Smooth muscle cell of the coronary artery (primary cell): ENCODE measurements at places on chromosomes 7 and 10. TPM values are rescaled to one million over a fixed set of nuclear protein-coding genes. Genes with fewer than 3 reads are reported as not detected.

The MOGAT3 gene
- total RNA-seq, result not detected in 2 replicates

The DPYSL4 gene
- 4.9 and 7.2 TPM in 2 replicates for total RNA-seq

The CRHR2 gene
- total RNA-seq, result not detected in 2 replicates

The TRA2A gene
- total RNA-seq, result 25.2 and 25.4 TPM in 2 replicates

The AASS gene
- 23.1 and 34.9 TPM in 2 replicates for total RNA-seq

The HOXA6 gene
- not detected in 2 replicates for total RNA-seq

The OPN1SW gene
- total RNA-seq, result not detected in 2 replicates

The FAM180A gene
- 7.2 and 16.3 TPM in 2 replicates for total RNA-seq

The GPR85 gene
- total RNA-seq, result 0.12 and 0.60 TPM in 2 replicates

The STAG3 gene
- 0.30 and 1.4 TPM in 2 replicates for total RNA-seq

The TMEM270 gene
- total RNA-seq, result not detected in 2 replicates

The TET1 gene
- total RNA-seq, result 0.82 and 1.4 TPM in 2 replicates

The IKZF1 gene
- total RNA-seq, result not detected in 2 replicates

The TBRG4 gene
- total RNA-seq, result 38.0 and 60.4 TPM in 2 replicates

The RADIL gene
- total RNA-seq, result 0.38 TPM in 1 of 2 replicates, not detected in the other

The TMEM176B gene
- 4.8 TPM in 1 of 2 replicates, not detected in the other for total RNA-seq

The PRKCQ gene
- total RNA-seq, result under 0.01 TPM in 1 of 2 replicates, not detected in the other

The DRGX gene
- total RNA-seq, result not detected in 2 replicates

The STEAP4 gene
- total RNA-seq, result 0.08 and 15.0 TPM in 2 replicates

The DYDC2 gene
- not detected in 2 replicates for total RNA-seq

The ACBD7 gene
- 0.12 and 1.1 TPM in 2 replicates for total RNA-seq

The ANKRD2 gene
- total RNA-seq, result 0.15 and 0.59 TPM in 2 replicates

The CTBP2 gene
- 73.5 and 75.4 TPM in 2 replicates for total RNA-seq

The ZNF438 gene
- 1.8 and 2.2 TPM in 2 replicates for total RNA-seq

The SRRM3 gene
- total RNA-seq, result 0.23 and 0.53 TPM in 2 replicates

The MYPN gene
- not detected in 2 replicates for total RNA-seq

The HIPK2 gene
- 4.2 and 4.4 TPM in 2 replicates for total RNA-seq

The ABCB1 gene
- total RNA-seq, result 0.75 TPM in 1 of 2 replicates, not detected in the other
